ENCODE measurements at places on chromosomes 2 and 18. TPM values are rescaled to one million over a fixed set of nuclear protein-coding genes. Genes with fewer than 3 reads are reported as not detected.

- no peak for DNase-seq
These were observed 530.3 kb upstream of the MEX3C start for GRCh38 chr18:51727780-51728179.

- no peak for DNase-seq
These were observed 356.1 kb upstream of the ETAA1 start for GRCh38 chr2:67041051-67041450.

- DNase-seq = no peak
These were observed 447.5 kb upstream of the FSIP2 start for GRCh38 chr2:185291035-185291647.

DNA sequence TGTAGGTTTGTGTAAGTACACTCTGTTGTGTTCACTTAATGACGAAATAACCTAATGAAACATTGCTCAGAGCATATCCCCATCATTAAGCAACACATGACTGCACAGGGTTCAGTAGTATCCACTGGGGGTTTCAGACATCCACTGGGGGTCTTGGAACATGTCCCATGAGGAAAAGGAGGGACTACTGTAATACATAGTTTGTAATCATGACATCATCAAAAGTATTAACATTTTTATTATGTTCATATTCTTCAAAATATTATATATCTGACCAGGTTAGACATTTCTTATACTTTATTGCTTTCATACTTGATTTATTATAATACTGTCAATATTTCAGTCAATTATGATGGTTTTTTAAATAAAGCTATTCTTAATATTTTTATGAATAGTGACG is 54.4 kb upstream of the EMILIN2 start:
- DNase-seq = no peak

DNA sequence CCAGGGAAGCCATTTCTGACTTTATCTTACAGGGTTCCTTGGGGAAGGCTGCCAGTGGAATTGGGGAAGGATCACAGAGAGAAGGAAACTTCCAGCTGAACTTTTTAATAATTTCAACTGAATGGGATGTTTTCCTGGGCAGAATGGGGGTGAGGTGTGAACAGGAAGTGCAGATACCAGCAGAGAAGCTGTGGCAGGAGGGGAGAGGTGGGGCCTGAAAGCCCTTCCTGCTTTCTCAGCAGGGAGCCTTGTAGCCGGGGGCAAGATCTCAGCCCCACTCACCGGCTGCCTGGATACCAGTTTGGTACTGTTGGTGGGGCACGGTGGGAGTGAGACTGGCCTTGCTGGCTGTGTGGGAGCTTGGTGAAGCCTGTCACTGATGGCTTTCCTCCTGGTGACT is 170.5 kb downstream of the ZBTB7C start:
- no peak for DNase-seq

GRCh38 chr2:121974897-121975661 is 219.6 kb downstream of the TSN start:
- DNase-seq = peak; percentile 63

Gene DPYSL5
- total RNA-seq = not detected

Gene PTPN2
- 44.0 TPM for total RNA-seq

Gene MYO3B
- 0.13 TPM for total RNA-seq

Gene INO80B
- total RNA-seq = 38.2 TPM
